Activated CD4-positive, CD25-positive, alpha-beta regulatory T cell (primary cell): ENCODE measurements at places on chromosomes 5 and 9.

GRCh38 chr5:115069087-115069968 is 100.4 kb downstream of the TRIM36 start:
- no peak for DNase-seq

GRCh38 chr5:98042521-98042920 is 730.9 kb upstream of the RGMB start:
- no peak for DNase-seq

GRCh38 chr5:81371354-81371876 is 22.5 kb downstream of the ACOT12 start:
- no peak for DNase-seq

GRCh38 chr5:83742089-83742488 is 21.4 kb upstream of the HAPLN1 start:
- no peak for DNase-seq
